Upper lobe of right lung (tissue), 1 donor: ENCODE measurements at places on chromosomes 11 and 22. TPM values are rescaled to one million over a fixed set of nuclear protein-coding genes. Genes with fewer than 3 reads are reported as not detected.

Gene SLC5A1
- 1.3 TPM for total RNA-seq

Gene PAMR1
- 12.4 TPM for total RNA-seq

Gene UBQLNL
- 0.72 TPM for total RNA-seq

Gene PGA5
- not detected for total RNA-seq

Gene OR51I1
- not detected for total RNA-seq

Gene OR52N2
- total RNA-seq: not detected

Gene MUC5AC
- not detected for total RNA-seq

Gene BCO2
- 7.7 TPM for total RNA-seq

Gene ZP1
- total RNA-seq: not detected

Gene NTM
- total RNA-seq: 3.7 TPM

Gene HMGXB4
- total RNA-seq: 17.5 TPM

Gene BTG4
- total RNA-seq: not detected

Gene CEND1
- not detected for total RNA-seq

Gene UCP3
- 2.6 TPM for total RNA-seq

Gene GGT1
- total RNA-seq: 131 TPM

Gene ST13
- 192 TPM for total RNA-seq

Gene FERMT3
- total RNA-seq: 73.1 TPM

Gene ESAM
- total RNA-seq: 164 TPM

Gene UBASH3B
- total RNA-seq: 42.2 TPM

Gene IL17REL
- total RNA-seq: not detected

Gene CD151
- total RNA-seq: 486 TPM

Gene TUBA8
- 1.7 TPM for total RNA-seq

Gene C11orf87
- total RNA-seq: 0.35 TPM

Gene MN1
- total RNA-seq: 4.0 TPM

Gene CFAP300
- total RNA-seq: 2.3 TPM

Gene GGTLC2
- total RNA-seq: 6.5 TPM

Gene RPS6KB2
- total RNA-seq: 40.0 TPM

Gene P2RY6
- 3.2 TPM for total RNA-seq

Gene HBG2
- 1.0 TPM for total RNA-seq

Gene GAL
- not detected for total RNA-seq

Gene IFITM5
- not detected for total RNA-seq

Gene SNAP29
- total RNA-seq: 24.3 TPM

Gene LRRC10B
- total RNA-seq: 0.29 TPM

Gene LRRN4CL
- 2.0 TPM for total RNA-seq

Gene TRIM3
- 22.0 TPM for total RNA-seq

Gene GAL3ST3
- not detected for total RNA-seq

Gene CASP12
- 2.4 TPM for total RNA-seq

Gene PIH1D2
- 1.3 TPM for total RNA-seq
